DND-41 (cell line): ENCODE measurements at places on chromosomes 7 and 10.
A peak's percentile ranks its signal among the peaks of the same experiment; 100 is the strongest.

GRCh38 chr10:88395677-88396076, 187.4 kb downstream of the RNLS start:
- DNase-seq, result no peak

DNA sequence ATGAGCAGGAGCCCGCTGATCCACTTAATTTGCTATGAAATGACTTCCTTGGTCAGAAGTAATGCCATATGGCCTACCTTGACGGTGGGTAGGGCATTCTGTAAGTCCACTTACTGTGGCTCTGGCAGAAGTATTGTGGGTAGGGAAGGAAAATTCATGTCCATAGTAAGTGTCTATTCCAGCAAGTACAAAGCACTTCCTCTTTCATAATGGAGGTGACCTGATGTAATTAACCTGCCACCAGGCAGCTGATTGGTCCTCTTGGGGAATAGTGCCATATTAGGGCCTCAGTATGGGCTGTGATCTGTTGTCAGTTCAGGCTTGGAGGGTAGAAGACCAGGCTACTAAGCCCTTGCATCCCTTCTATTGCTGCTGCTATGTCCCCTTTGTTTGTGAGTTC, 103.9 kb downstream of the SLC37A3 start:
- DNase-seq, result no peak

- no peak for DNase-seq
Observed at GRCh38 chr10:36094096-36094495, 452.0 kb upstream of the FZD8 start.

GRCh38 chr7:155183655-155184054, 113.5 kb downstream of the HTR5A start:
- DNase-seq, result no peak

DNA sequence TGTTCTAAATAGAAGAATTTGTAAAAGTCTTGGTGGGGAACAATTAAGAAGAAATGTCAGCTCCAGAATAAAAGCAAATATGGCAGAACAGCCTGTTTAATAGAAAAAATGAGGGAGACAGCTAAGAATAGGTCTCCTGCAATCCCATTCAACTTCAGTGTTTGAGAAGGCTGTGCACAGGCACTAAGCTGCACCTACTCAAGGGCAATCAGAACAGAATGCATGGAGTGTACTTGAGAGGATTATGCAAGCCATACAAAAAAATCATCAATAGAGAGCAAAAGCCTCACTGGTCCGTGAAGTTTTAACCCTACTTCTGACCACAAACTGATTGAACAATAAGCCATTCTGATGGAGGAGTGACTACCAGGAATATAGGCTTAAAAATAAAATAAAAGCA, 690.7 kb upstream of the PCDH15 start:
- no peak for DNase-seq

- no peak for DNase-seq
Observed at GRCh38 chr7:8094164-8095140, 125.9 kb downstream of the GLCCI1 start.

DNA sequence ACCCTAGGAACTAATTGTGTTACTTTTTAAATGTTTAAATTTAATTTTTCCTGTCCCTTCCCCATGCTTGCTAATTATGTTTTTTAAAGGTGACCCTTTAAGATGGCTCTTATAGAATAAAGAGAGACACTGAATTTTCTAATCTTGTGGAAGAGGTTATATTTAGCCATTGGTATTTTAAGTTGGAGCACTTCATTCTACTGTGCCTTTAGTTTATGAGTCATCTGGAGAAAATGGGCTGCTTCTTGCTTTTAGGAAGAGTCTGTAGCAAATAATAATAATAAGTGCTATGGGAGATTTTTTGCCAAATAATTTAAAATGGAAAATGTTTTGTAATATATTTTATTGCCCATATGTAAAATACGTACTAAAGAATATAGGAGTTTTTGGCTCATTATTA, 139.7 kb downstream of the ADK start:
- no peak for DNase-seq

GRCh38 chr10:14617852-14618251, 156.8 kb downstream of the FAM107B start:
- no peak for DNase-seq

- no peak for DNase-seq
Observed at GRCh38 chr10:119515511-119516045, 26.9 kb downstream of the RGS10 start.

DNA sequence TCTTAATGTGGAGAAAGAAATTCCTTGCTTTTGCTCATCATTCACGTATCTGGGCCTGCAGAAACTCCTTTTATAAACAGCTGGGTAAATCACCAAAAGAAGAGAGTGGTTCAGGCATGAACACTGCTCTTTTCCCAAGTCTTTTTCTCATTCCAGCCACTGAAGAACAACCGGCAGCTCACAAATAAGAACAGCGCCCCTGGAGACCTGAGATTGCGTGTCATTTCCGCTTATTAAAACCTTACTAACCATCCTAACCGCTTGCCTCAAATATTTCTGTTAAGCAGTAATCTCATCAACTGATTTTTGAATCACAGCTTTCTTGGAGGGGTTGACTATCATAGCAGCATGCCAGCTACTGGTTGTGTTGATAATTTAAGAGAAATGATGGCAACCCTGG, 213.0 kb upstream of the PLXNA4 start:
- no peak for DNase-seq

DNA sequence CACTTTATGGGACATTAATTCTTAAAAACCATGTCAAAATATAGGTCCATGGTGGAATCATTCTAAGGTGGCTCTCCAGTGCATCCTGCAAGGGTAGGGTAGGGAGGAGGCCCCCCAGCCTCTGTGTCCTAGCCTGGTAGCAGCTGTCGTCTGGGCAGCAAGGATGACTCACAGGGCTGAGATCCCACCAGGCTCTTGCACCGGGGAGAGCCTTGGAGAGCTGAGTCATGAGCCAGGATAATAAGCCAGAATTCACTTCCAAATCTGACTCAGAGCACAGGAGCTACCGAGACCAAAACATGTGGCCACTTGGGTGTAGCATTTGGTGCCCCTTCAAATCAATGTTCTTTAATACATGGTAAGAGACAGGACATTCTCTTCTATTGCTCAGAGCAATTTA, 298.5 kb downstream of the NEBL start:
- no peak for DNase-seq

DNA sequence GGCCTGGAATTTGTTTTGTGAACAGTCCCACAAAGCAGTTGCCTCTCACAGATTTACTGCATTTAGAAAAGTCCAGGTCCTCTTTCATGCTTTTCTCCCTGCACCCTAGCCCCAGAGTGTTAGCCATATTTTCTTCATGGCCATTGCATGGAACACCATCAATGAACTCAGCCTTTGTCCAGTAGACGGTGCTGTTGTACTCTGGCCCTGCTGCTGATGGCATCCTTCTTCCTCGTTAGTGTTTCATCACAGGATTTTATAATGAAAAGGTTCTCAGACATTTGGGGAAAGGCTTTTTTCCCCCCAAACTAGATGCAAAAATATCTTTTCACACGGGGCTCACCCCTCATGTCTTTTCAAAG, 93.0 kb upstream of the SLC25A13 start:
- DNase-seq, result peak; percentile 15

GRCh38 chr7:44367475-44368043, 42.2 kb upstream of the CAMK2B start:
- DNase-seq, result no peak

- DNase-seq, result no peak
Observed at GRCh38 chr7:125675640-125676039, 746.0 kb upstream of the POT1 start.

DNA sequence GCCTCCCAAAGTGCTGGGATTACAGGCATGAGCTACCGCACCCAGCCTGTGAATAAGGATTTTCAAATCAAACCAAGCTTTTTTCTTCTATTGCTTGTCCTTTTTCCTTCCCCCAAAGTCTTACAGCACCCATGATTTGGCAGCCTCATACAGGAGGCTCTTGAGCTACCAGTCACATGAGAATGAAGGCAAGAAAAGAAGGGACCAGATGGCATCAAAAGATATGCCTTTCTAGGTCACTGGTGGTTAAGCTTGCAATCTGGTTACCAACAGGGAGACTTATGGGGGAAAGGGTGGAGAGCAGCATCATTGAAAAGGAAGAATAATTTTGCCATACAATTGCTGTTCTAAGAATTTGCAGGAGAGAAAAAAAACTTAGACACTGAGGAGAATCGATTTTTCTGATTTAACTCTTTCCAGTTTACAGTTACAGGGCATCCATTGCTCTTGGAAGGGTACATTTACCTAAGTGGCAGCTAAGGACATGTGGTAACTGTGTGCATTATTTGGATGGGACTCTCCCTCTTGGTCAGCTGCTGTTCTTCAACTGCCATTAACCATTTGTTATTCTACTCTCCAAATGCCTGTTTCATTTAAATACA, 29.5 kb downstream of the SMNDC1 start:
- DNase-seq, result no peak

DNA sequence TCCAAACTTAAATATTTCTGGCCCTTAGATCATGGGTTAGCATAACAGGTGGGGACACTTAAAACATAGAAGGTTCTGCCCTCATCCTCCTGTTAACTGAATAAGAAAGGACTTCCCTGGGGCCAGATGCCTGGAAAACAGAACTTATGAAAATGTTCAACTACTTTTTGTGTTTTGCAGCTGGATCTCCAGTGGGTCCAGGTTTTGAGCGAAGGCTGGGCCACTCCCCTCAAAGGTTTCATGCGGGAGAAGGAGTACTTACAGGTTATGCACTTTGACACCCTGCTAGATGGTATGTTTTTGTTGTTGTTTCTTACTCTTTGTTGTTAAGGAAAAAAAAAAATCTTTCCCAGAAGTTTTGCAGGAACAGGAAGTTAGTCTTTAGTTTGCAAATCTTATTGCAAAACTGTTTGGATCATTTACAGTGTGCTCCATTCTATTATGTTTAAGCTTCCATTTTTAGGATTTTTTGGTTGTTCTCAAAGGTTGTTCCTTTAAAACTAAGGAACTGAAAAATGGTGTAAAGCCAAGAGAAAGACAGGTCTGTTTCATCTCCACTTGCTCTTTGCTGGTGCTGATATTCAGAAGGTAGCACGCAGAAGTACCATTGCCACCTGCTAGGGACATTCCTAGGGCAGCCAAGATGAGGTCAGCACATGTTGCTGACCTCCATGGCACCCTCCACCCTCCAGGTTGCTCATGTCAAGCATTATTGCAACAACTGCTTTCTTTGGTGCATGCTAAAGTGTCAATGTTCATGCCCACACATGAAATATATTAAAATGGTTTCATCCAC, 56.1 kb downstream of the PAPSS2 start:
- no peak for DNase-seq

- DNase-seq, result no peak
Observed at GRCh38 chr10:123786896-123787295, 104.7 kb downstream of the CPXM2 start.
